ENCODE measurements at places on chromosomes 7 and 10.

DNA sequence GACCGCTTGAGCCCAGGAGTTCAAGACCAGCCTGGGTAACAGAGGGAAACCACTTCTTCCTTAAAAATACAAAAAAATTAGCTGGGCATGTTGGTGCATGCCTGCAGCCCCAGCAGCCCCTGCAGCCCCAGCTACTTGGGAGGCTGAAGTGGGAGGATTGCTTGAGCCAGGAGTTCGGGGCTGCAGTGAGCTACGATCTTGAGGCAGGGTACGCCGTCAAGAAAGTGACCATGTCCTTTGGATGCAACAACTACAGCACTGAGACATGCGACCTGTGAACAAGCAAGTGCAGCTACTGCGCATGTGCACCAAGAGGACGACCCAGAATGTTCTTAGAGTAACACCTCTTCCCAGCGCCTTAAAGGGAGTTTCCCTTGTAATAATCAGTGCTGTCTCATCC lies 66.6 kb upstream of the ZNF479 start:
- DNase-seq = no peak

GRCh38 chr7:117045927-117046710 lies 92.8 kb downstream of the ST7 start:
- DNase-seq = no peak

DNA sequence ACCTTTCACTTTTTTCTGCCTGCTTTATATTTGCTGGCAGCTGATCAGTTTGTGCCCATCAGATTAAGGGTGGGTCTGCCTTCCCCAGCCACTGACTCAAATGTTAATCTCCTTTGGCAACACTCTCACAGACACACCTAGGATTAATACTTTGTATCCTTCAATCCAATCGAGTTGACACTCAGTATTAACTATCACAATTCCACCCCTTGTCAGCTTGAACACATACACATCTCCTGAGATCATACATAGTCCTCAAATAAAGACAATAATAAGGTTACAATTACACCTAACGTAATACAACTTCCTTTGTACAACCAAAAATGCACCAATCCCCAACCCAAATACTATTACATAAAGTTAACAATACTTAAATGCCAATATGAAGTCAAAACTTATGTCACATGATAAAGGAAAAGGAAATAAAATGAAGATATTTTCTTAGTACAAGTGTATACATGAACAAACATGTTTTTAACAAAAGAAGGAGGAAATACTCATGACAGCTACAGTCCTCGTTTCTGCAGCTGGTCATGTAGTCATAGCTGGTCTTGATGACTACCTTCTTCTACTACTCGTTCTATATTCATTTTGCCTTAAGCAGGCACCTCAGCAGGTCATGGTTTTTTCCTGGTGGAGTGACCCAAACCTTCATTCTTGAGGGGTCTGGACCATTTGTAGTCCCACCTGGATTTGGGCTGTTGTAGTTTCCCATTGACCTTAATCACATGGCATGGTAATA lies 96.7 kb upstream of the CABCOCO1 start:
- DNase-seq = no peak

DNA sequence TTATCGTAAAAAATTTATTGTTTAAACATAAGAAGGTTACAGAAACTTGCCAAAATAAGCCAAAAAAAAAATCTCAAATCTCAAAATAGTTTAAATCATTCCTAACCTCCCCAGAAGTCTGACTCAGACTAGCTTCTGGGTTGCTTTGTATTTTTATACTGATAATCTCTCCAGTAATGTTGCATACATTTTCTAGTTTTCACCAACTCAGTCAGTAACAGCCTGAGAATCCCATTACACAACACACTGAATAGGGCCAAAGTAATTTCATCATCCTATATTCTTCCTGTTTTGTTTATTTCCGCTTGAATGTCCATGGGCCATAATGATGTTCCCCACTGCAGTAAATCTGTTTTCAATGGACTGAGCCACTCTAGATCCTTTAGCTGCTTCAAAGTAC lies 478.5 kb downstream of the GPAM start:
- no peak for DNase-seq

GRCh38 chr7:114312649-114313048 lies 102.0 kb upstream of the FOXP2 start:
- DNase-seq = no peak

GRCh38 chr10:116364868-116365267 lies 40.6 kb downstream of the CCDC172 start:
- no peak for DNase-seq

DNA sequence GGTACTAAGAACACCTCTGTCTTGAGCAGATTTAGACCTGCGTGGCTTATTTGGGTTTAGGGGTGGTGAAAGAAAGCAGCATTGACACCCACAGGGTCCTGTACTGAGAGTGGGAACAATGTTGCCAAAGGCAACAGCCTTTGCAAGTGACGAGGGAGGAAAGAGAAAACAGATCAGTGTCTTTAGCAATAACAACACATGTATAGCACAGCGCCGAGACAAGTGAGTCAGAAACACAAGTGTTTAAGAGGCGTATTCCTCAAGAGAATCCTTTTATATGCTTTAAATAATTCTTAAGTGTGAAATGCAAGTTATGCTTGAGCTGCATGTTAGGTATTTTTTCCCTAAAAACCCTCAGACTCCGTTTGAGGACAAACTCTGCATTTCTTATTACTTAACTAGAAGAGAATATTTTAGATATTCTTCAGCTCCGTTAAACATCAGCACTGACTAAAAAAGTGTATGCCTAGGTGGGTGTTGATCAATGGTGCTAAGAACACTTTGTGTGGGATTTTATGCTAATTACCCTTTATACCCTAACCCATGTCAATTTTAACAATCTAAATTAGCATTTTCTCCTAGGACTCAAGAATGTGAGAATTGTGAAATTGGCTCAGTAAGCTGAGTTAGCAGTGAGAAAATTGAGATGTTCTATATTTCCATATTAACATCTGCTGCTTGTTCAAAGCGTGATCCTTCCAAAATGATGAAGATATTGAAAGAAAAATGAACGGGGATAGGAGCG lies 1095.4 kb upstream of the CELF2 start:
- DNase-seq = no peak
